Cardiac septum (tissue), 1 donor: ENCODE measurements at places on chromosomes 12 and 14. TPM values are rescaled to one million over a fixed set of nuclear protein-coding genes. Genes with fewer than 3 reads are reported as not detected.

DNA sequence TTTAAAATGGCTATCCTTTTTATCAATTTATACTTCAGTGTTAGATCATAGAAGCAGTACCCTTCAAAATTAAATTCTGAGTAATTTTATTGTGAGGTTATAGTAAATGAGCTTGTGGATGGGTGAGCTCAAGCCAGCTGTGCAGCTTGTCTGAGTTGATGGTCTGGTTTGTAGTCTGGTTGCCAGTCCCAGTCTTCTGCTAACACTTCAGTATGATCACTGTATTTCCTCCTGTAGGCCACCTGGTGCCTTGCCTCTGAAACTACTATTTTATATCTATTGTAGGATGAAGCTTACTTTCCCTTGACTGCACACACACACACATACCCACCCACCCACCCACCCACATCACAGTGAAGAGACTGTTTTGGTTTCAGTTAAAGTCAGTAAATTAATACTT, 496.4 kb downstream of the PCNX1 start:
- no peak for DNase-seq

DNA sequence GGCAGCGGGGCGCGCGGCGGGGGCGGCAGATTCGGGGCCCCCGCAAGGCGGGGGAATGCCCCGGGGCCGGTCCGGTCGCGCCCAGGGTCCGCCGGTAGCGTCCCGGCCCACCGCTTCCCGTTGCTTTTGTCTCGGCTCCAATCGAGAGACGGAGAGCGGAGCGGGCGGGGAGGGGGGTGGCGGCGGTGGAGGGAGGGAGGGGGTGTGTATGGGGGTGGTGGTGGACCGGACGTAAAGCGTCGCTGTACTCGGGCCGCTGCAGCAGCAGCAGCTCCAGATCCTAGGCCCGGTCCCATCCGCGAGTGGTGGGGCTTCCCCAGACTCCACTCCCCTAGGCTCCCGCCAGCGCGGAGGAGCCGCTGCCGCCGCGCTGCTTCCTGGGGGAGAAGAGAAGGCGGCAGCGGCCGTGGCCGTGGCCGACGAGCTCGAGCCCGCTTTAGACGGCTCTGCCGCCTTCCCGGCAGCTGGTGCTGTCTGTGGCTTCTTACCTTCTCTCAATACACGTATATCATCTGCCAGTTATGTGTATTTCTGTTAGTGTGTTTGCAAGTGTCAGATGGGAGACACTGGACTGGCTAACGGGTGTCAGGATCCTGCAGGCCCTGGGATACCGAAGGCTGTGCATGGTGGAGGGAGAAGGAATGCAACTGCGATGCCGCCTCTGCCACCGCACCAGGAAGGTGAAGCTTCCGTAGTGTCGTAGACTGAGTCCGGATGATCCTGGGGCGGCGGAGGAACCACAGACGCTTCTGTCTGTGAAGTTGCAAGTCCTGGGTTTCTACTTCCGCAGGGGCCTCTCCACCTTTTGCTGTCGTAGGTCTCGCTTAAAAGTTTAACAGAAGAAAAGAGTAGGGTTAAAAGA, 508 bp downstream of the CNOT2 start:
- DNase-seq, result peak; percentile 84

GRCh38 chr14:27557445-27557844, 959.6 kb upstream of the NOVA1 start:
- no peak for DNase-seq

GRCh38 chr14:36524220-36524837, 4.3 kb upstream of the NKX2-1 start:
- DNase-seq, result no peak

- no peak for DNase-seq
These were observed 55.8 kb upstream of the CLEC14A start for GRCh38 chr14:38311655-38312054.

DNA sequence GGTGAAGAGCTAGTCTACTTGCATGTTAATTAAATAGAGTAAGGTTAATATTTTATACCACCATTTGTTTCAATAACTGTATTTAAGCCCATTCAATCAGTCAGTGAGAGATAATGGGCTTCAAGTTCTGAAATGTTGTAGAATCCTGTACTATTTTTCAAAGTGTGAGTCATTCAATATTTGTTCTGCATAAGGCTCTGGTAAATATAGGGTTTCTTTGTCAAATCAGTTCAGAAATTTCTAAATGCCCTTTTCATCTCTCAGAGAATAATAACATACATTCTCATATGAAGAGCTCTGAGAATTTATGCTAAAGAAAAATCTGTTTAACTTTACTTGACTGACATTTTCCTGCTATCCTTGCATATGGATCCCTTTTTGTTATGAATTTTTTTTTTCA, 493.3 kb downstream of the TMTC2 start:
- DNase-seq, result no peak

DNA sequence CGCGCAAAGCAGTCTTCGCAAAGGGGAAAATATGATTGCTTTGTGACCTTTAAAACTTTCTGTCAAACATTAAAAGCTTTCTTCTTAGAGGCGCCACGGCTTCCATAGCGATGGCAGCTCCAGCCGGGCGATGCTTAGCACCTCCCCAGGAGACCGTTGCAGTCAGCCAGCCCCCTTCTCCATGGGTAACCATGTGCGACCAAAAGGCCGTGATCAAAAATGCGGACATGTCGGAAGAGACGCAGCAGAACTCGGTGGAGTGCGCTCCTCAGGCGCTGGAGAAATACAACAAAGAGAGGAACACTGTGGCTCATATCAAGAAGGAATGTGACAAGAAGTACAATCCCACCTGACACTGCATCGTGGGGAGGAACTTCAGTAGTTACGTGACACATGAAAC, 12.7 kb upstream of the STON2 start:
- no peak for DNase-seq

- DNase-seq, result no peak
These were observed 266.8 kb upstream of the FKBP4 start for GRCh38 chr12:2528001-2528400.

Gene KRT6C
- total RNA-seq, result not detected

Gene INTS13
- total RNA-seq, result 15.5 TPM

Gene OTUB2
- total RNA-seq, result 0.30 TPM

Gene EFS
- total RNA-seq, result 3.7 TPM

Gene SLC24A4
- total RNA-seq, result not detected

Gene RPGRIP1
- not detected for total RNA-seq

Gene SPIC
- total RNA-seq, result not detected

Gene IL31
- total RNA-seq, result not detected

Gene AKAP3
- total RNA-seq, result 2.6 TPM

Gene PLEK2
- 0.40 TPM for total RNA-seq

Gene ARHGEF40
- 26.3 TPM for total RNA-seq

Gene RERG
- total RNA-seq, result 3.1 TPM
